NCI-H1694 treated with DMSO at 0.1 percent for 48 hours (cell line): ENCODE measurements at places on chromosomes 16 and 17.

GRCh38 chr17:39553341-39553945, 54.3 kb downstream of the NEUROD2 start:
- no peak for DNase-seq

GRCh38 chr16:595094-595528, 5.2 kb downstream of the RAB40C start:
- no peak for DNase-seq

DNA sequence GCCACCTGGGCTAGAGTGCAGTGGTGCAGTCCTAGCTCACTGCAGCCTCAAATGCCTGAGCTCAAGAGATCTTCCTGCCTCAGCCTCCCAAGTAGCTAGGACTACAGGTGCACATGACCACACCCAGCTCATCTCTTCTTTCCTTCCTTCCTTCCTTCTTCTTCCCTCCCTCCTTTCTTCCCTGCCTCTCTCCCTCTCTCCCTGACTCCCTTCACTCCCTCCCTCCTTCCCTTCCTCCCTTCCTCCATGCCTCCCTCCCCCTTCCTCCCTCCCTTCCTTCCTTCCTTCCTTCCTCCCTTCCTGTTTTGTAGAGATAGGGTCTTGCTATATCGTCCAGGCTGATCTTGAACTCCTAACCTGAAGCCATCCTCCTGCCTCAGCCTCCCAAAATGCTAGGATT, 23.5 kb upstream of the USP36 start:
- DNase-seq, result no peak

- DNase-seq, result no peak
Observed at GRCh38 chr16:64077242-64077641, 1044.6 kb downstream of the CDH11 start.

- DNase-seq, result no peak
Observed at GRCh38 chr16:49250689-49251088, 30.9 kb downstream of the CBLN1 start.

GRCh38 chr17:80737106-80738019, 192.7 kb downstream of the RPTOR start:
- DNase-seq, result no peak

DNA sequence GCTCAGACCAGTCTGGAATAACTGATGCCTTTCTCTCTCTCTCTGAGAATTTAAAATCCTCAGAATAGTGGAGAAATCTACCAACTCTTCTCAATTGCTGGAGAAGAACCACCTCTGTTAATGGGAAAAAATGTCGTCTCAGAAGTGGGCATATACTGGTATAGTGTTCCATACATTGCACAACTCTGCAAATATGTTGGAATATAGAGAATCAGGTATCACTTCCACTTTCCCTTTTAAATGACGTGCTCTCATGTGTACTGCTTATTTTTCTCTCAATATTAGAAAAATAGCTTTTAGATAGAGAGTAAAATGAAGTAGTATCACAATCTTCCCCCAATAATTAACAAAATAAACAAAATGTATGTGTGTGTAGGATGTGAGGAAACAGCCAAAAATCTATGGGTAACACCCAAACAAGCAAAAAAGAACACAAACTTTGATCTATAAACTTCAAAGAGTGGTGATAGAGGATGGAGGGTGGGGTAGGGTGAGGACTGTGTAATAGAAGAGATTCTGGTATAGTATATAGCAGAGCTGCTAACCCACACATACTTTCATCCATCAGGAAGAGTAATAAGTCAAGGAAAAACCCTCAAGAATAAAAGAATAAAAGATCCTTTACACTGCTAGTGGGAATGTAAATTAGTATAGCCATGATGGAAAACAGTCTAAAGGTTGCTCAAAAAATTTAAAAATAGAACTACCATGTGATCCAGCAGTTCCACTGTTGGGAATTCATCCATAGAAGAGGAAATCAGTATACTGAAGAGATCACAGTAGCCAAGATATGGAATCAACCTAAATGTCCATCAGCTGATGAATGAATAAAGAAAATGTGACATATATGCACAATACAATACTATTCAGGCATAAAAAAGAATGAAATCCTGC, 46.9 kb downstream of the NFATC3 start:
- no peak for DNase-seq

DNA sequence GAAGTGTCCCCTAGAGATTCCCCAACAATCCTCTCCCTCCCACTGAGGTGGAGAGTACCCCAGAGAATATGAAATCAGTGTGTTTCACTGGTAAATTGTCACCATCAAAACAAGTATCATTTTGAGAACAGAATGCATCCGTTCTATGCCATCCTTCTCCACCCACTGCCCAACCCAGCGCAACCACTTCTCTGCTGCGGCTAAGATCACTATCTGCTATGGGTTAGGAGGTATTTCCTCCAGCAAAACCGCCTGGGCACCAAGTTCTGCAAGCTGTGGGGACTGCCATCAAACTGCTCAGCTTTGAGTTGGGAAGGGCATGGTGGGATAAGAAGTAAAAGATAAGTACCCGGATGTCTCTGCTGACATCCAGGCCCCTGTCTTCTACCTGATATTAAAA, 24.4 kb downstream of the CNTNAP1 start:
- DNase-seq, result no peak

DNA sequence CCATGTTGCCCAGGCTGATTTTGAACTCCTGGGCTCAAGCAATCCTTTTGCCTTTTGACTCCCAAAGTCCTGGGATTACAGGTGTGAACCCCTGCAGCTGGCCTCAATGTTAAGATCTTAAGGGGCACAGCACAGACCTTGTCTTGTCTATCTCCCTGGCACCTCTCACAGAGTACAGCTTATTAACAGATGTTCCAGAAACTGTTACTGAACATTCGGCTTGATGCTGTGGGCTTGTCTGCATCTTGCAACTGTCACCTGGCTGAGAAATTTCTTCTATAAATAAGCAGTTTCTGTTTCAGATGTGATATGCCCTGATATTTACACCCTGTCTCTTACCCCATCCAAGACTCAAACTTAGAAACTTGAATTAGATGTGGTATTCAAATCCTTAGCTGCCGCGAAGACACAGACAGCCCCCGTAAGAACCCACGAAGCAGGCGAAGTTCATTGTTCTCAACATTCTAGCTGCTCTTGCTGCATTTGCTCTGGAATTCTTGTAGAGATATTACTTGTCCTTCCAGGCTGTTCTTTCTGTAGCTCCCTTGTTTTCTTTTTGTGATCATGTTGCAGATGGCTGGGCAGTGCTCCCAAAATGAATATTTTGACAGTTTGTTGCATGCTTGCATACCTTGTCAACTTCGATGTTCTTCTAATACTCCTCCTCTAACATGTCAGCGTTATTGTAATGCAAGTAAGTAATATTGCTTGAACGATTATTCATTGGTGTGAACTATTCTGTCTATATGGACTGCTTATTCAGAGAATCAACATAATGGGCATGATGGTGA, at the start of gene TNFRSF17:
Gene TNFRSF17, plus strand, starts transcription at position 450 of the 791 bp plus-strand sequence. Its CDS starts 115 bp downstream, at position 565.
- no peak for DNase-seq

GRCh38 chr16:73059779-73060615, 12.1 kb upstream of the ZFHX3 start:
- DNase-seq, result no peak

GRCh38 chr16:9778849-9779248, 403.4 kb downstream of the GRIN2A start:
- no peak for DNase-seq
